ENCODE measurements at places on chromosomes 13 and 19.

DNA sequence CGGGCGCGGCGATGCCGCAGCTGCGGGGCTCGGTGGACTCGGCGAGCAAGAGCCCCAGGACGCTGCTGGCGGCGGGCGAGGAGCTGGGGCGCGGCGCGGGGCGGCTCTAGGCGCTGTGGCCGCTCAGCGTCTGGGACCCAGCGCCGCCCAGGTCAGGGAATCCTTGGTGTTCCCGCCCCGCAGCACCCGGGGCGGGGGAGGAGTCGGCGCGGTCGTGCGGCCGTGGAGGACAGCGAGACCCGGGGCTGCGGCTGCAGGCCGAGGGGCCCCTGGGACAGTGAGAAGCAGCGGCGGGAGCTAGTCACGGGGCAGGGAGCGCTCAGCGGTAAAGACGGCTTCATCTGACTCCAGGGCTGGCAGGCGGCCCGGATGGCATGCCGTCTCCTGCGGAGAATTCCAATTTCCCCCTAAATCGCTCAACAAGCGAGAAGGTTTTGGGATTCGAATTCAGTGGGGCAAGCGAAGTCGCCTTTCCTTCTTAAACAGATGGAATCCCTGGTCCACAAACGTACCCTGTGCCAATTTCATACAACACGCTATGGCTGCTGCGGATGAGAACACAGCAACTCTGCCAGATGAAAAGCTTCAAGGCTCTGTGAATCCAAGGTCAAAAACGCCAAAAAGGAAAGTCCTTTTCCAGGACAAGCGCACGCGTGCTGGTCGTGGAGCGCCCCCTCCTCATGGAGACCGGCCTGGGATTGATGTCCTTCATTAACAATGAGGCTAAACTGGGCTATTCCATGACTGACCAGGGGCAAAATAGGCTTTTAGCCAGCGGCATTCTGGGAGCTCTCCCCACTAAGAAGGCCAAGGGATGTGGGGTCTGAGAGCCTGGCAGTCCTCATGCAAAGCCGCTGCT, 4.2 kb upstream of the ZSCAN4 start:
- peak; percentile 52 for DNase-seq

DNA sequence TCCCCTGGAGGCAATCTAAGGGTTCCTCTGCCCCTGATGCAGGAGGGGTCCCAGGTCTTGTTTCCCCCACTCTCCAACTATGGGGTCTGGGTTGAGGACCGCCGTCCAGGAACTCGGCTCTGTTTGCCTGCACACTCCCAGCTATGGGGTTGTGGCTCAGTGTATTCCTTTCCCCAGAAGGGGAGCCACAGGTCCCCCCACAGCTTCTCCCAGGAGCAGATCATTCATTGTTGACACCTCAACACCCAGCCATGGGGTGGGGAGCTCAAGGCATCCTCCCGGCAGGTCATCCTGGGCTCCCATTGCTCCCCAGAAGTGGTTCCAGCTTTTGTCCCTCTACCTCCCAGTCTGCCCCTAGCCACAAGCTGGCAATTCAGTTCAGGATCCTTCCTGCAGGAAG, 975 bp downstream of the ZNF358 start:
- DNase-seq, result no peak

GRCh38 chr13:39091586-39091985, 53.3 kb downstream of the NHLRC3 start:
- no peak for DNase-seq

DNA sequence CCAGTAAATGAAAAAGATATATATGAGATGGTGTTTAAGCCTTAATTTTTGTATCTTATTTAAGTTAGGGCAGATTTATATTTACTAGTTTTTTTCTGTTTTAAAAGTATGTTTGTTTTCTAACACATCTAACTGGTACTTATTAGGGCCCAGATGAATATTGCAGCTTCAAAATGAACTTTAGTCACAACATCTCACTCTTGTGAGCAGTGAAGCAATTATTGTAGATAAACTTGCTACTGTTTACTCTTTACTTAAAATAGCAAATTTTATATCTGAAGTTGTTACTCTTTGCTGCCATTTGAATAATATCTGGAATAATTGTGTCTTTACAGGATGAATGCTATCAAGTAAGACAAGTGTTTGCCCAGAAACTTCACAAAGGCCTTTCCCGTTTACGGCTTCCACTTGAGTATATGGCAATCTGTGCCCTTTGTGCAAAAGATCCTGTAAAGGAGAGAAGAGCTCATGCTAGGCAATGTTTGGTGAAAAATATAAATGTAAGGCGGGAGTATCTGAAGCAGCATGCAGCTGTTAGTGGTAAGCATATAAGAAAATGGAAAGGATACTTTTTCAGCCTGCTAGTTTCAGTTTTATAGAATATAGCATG, 166.8 kb downstream of the PDS5B start:
- no peak for DNase-seq

DNA sequence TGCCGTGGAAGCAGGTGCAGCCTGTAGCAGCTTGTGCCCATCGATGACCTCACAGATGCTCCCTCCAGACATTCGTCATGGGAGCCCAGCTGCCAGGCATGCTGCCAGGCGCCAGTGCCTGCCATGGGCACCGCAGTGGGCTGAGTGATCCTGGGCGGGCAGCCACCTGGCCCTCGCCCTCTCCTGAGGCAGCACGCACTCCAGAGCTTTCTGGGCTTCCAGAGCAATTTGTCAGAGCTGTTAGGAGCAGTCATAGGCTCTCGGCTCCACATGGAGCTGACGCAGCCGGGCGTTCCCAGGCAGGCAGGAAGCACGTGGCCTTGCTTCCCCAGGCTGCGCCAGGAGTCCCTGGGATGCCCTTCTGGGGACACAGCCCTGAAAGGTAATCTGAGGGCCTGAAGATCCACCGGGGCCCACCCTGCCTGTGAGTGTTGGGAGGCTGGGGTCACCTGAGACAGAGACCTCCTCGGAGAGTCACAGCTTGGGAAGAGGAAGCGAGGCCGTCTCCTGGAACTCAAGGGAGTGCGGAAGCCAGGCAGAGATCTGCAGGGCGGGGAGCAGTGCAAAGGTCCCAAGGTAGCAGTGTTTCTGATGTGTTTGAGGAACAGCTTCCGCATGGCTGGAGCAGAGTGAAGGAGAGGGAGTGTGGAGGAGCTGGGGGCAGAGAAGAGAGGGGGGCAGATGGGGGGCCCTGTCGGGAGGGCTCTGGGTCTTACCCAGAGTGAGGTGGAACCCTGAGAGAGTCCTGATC, 50.6 kb downstream of the DPF1 start:
- DNase-seq, result peak; percentile 48

GRCh38 chr13:107459430-107459829, 755.9 kb downstream of the LIG4 start:
- DNase-seq, result no peak

DNA sequence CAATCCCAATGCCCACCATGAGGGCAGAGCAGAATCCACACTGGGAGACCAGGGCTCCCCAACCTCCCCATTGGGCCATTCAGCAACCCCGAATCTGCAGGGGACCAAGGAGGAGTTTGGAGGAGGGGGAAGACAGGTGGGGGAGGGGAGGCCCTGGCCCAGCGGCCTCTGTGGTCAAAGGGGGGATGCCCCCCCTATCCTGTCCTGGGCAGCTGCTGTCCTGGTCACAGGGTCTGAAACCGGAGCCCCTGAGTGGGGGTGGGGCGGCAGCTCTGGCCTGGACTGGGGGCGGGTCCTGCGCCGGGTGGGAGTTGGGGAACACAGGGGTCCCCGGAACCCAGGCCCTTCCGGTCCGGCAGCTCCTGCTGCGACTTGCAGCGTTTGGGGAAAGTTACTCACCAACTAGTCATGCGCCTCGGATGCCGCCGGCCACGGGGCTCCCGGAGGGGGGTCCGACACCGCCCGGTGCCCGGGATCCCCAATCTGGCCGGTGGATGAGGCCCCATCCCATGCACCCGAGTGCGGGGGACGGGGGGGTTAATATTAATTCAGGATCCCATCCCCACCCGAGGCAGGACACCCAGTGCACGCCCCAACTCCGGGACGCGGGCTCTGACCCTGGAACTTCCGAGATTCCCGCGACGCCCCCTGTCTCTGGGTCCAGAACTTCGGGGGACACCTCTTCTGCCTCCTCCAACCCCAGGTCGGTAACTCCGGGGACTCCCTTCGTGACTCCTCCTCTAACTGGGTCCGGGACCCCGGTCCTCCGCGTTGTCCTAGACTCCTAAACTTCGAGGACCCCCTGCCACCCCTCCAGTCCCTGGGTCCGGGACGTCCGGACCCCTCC, 872 bp downstream of the HOMER3 start:
- peak; percentile 79 for DNase-seq

DNA sequence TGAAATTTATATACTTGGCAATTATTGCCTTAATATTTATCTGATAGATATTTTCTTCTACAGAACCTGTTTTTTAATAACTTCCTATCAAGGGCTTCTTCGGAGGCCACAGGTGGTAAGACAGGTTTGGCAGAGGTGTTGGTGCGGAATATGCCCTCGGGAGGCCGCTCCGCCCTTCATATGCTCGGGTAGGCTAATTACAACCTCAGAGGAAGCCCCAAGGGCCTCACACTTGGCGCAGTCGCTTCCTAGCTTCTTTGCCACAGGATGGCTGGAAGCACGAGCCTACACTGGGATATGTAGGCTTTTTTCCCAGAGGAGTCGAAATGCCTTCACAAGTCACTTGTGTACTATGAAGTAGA, 68.8 kb downstream of the LMO7 start:
- no peak for DNase-seq

- no peak for DNase-seq
Observed at GRCh38 chr19:39497996-39498797, 550 bp upstream of the DLL3 start.

- no peak for DNase-seq
Observed at GRCh38 chr13:46830405-46831005, 33.5 kb upstream of the ESD start.

DNA sequence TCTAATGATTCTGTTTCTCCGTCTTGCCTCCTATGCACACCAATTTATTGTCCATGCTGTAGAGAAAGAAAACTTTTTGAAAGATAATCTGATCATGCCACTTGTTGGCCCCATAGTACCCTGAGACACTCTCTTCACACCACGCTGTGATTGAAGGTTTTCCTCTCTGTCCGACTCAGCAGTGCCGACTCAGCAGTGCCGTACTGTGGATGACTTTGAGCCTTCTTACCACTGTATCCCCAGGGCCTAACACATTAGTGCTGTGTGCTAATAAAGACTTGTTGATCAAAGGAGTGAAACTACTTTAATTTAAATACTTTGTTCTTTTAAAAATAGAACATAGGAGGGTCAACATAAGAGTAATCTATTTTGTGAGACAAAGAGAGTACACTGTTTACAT, 429.6 kb downstream of the KLF12 start:
- DNase-seq, result no peak

GRCh38 chr13:40058757-40059236, 403.3 kb downstream of the COG6 start:
- no peak for DNase-seq

DNA sequence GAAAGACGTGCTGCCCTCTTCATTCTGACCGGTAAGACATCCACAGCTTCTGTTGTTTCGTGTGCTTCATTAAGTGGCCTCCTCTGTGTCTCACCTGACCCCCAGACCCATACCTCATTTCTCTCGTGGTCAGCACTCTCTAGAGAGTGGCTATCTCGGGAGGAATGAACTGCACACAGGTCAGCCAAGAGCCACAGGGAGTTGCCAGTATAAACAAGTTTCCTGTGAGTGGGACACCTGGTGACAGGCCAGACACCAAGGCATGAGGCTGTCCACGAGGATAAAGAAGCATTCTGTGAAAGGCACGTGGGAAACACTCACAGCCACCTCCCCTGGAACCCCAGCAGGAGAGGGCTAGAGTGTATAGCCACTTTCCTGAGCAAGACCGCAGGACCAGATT, 115.8 kb downstream of the NUFIP1 start:
- DNase-seq, result no peak

GRCh38 chr13:48720621-48721020, 66.9 kb downstream of the CYSLTR2 start:
- no peak for DNase-seq

GRCh38 chr13:30373727-30374126, 48.6 kb upstream of the UBE2L5 start:
- DNase-seq, result no peak

DNA sequence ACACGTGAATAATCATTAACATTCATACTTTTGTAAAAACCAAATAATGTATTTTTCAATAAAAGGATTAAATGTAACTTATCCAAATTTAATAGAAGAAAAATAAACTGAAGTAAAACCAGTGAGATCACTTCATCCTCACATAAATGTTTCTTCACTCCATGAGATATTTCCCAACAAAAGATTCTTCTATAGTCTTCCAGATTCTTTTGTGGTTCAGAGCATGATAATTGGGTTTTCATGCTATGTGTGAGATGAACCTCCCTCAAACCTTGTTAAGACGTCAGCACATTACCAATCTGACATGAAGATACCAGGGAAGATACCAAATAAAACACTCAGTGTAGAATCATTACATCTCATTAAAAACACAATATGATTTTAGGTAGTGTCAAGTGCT, 62.9 kb upstream of the OXGR1 start:
- no peak for DNase-seq

DNA sequence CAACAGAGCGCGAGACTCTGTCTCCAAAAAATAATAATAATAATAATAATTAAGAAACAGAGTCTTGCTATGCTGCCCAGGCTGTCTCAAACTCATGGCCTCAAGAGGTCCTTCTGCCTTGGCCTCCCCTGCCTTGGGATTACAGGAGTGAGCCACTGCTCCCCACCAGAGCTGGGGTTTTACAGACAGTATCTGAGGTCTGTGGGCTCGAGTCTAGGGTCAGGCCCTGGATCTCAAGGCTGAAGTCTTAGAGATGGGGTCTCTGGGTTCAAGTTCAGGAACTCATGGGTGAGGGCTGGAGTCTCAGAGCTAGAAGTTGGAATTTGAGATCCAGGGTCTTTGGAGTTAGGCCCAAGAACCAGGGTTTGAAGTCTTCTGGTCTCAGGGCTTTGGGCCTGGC, 3.5 kb downstream of the IL11 start:
- no peak for DNase-seq

DNA sequence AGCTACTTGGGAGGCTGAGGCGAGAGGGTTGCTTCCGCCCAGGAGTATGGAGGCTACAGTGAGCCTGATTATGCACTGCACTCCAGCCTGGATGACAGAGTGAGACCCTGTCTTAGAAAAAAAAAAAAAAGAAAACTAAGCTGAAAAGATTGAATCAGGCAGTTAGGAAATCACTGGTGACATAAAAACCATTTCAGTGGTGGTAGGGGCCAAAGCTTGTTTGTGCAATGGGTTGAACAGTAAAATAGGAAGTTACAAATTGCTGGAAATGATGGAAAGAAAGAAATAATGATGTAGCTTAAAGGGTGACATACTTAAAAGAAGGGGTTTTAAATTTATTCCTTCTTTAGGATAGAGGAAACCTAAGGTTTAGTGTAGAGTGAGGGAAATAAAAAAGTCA, 4.8 kb upstream of the OXGR1 start:
- DNase-seq, result no peak

DNA sequence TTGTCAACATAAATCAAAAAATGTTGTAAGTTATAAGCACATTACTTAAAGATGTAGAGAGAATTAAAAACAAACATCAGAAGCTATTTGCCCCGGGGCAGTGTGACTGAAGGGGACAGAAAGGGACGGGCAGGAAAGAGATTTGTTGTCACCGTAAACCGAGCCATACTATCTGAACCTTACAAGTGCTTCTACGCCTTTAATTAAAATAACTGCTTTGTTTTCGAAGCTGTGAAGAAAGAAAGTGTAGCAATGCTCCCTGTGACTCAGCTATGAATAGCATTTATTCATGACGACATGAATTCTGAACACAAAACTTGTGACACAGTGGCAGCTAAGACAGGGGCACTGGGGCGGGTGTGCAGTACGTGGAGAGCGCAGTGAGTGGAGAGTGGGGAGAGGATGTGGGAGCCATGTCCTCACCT, 30.0 kb downstream of the ZNF787 start:
- DNase-seq, result peak; percentile 57

- no peak for DNase-seq
Observed at GRCh38 chr13:107234319-107235073, 666.6 kb upstream of the ARGLU1 start.
